MCF 10A (cell line): ENCODE measurements at places on chromosomes 16 and 17.
A peak's percentile ranks its signal among the peaks of the same experiment; 100 is the strongest.

- DNase-seq: no peak
Observed at GRCh38 chr16:81891736-81892364, 112.8 kb downstream of the PLCG2 start.

DNA sequence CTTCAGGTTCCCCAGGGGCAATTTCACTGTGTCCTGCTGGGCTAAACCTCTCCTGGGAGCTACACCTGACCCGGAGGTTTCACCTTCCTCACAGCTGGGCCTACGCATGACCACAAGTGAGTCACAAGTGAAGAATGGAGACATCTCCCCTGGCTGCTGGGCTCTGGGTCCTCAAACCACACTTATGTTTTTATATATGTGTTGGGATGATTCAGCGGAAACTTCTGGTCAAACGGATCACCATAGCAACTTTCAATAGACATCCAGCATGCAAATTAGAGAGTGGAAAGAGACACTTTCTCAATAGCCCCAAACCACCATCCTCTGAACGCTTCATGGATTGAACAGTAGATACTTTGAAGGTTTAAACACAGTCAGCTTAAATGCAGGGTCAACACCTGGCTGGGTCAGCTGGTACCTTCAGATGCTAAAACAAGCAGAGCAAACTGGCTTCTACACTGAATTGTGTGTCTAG lies 28.0 kb upstream of the MAF start:
- peak; percentile 88 for DNase-seq

- no peak for DNase-seq
Observed at GRCh38 chr17:74181341-74181740, 22.1 kb upstream of the RPL38 start.

- peak; percentile 45 for DNase-seq
Observed at GRCh38 chr16:30934827-30935557, 11.6 kb downstream of the FBXL19 start.

GRCh38 chr16:78791926-78792325 lies 692.5 kb downstream of the WWOX start:
- no peak for DNase-seq
